HFF-Myc (cell line): ENCODE measurements at places on chromosomes 7 and 10.

DNA sequence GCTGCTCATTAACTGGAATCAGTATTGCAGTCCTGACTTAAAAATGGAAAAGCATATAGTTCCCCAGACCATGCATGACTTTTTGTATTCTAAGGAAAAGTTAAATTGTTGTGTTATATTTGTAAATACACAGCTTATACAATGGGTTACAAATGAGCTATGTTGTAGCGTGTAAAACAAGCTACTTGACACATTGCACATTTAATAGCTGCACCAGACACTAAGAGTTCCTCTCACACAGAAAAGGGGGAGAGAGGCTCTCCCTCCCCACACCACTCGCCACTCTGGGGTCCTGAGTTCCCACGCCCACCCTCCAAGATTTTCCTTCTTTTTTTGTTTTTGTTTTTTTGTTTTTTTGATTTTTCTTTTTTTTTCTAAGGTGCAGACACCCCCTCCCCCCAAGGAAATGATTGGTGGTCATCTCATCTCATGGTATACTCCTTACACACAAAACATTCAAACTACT lies 6.3 kb downstream of the KLF6 start:
- no peak for DNase-seq

GRCh38 chr10:60446851-60447250 lies 57.2 kb upstream of the ANK3 start:
- no peak for DNase-seq

DNA sequence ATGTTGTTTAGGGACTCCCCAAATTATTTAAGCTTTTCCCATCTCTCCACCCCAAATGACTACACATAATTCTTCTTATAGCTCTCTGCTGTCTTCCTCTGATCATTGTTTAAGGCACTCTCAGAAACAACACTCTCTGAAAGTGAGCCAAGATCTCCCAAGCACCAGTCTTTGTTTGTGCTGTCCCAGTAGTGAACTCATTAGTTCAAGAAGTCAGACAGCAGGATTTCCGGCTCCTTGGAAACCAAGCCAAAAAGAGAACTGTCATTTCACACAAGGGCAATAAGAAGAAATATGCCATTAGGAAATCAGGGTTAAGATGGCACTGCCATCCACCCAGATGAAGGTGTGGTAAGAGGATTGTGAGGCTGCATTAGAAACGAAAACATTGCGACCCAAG lies 83.1 kb downstream of the FZD1 start:
- no peak for DNase-seq

GRCh38 chr7:73742753-73743641 lies 4.4 kb upstream of the ABHD11 start:
- no peak for DNase-seq

- DNase-seq: peak; percentile 93
Observed at GRCh38 chr10:69696073-69696731, 66.2 kb downstream of the FAM241B start.

DNA sequence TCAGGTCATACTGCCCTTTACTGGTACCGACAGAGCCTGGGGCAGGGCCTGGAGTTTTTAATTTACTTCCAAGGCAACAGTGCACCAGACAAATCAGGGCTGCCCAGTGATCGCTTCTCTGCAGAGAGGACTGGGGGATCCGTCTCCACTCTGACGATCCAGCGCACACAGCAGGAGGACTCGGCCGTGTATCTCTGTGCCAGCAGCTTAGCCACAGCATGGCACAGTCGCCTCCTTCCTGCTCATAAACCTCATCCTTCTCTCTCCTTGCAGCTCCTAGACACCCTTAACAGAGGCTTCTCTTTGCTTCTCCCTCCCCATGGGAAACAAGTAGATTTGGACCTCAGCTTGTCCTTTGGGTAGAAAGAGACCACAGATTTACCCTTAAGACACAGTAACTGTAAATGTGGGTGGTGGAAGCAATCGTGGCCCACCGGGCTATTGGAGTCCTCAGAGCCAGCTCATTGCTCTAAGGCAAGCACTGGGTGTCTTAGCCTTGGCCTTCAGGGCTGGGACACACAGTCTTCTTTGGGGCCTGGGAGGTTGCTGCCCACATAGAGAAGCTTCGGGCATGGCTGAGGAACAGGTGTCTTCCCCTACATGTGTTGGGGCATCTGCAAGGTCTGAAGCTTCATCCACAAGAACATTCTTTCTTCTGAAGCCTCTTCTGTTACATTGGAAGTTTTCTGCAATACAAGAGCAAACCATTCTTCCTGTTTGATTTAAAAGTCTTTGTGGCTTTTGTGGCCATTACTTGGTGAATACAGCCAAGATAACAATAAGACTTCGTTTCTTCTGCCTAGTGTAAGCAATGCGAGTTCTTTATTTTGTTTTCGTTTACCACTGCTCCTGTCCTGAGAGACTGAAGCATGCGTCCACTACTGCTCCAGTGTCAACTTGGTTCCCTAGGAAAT lies 95.5 kb upstream of the PRSS58 start:
- DNase-seq: no peak

DNA sequence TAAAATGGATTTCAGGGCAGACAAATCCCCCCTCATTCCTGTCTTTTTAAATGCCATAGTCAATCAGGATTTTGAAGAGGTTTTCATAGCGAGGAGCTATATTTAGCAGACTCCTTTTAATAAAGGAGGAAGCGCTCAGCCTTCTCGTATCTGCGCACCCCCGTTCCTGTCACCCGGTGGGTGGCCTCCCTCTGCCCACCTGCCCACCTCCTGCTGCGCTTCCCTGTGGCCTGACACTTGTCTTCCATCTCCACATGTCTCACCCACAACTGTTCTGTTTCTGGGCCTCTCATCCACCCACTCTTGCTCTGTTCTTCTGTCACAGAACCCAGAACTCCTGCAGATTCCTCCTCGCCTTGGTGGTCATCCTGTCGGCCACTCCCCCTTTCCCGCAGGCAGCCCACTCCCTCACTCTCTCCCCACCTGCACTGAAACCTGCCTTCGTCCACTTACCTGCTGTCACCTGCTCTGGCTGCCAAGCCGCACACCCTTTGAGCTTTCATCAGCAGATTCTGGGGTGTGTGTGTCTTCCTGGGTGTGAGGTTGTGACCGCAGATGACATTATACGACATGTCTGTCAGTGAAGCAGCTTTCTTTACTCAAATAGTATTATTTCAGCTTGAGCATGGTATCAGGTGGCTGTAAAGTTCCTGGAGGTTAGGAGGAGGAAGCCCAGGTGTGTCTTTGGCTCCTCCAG lies 163.5 kb upstream of the AGK start:
- DNase-seq: no peak

DNA sequence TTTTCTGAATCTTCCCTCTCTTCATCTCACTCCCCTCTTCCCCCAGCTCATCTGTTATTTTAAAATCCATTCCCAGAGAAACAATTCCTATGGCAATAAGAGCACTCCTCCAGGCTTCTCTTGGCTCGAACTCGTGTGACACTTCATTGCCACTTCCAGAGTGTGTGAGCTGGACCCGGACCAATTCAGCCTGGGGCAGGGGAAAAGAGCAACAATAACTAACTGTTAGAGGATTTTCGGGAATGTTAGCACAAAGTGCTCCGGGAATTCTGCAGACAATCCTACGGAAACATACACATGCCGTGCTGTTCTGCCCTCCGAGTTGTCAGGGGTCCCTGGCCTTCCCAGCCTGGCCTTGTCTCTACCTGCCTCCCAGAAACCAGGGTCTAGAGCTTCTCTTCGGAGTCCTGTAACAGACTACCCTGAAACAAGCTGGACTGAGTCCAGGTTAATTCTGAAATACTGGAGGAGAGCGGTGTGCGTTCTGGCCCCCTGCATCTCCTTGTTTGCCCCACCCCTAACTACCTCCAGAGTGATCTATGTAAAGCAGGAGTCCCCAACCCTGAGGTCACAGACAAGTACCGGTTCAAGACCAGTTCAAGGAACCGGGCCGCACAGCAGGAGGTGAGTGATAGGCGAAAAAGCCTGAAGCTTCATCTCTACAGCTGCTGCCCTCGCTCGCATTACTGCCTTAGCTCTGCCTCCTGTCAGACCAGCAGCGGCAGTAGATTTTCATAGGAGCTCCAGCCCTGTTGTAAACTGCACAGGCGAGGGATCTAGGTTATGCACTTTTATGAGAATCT lies 11.3 kb downstream of the COL26A1 start:
- DNase-seq: no peak

- DNase-seq: no peak
Observed at GRCh38 chr7:5703572-5704533, 77.6 kb downstream of the RNF216 start.
